PC-9 (cell line): ENCODE measurements at places on chromosomes 4 and X. TPM values are rescaled to one million over a fixed set of nuclear protein-coding genes. Genes with fewer than 3 reads are reported as not detected.

Gene CFAP99
- total RNA-seq, result 0.48 and 0.85 TPM in 2 replicates

Gene PCDH18
- 0.15 and 0.40 TPM in 2 replicates for total RNA-seq

DNA sequence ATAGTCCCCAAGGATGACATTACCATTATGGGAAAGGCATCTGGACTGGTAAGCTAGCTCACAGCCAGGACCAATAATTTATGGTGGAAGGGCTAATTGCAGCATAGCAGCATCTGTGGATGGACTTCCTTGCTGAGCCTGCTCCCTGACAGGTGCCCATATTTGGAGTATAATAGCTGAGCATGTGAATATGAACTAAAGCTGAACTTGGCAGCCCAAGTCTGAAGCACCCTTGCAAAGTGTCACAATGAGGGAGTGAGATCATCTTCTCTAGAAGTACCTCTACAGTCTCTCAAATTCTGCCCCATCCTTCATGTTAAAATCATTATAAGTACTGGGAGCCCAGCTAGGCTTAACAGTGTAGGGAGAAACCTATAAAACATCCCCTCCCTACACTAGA, 128.2 kb upstream of the INPP4B start:
- no peak overlapping the region for H3K27ac ChIP-seq
- H3K27me3 ChIP-seq, result no peaks in the 10 kb centered on the region
- DNase-seq, result no peak
- no peaks in the 10 kb centered on the region for H3K36me3 ChIP-seq
- no peaks in the 10 kb centered on the region for H3K4me1 ChIP-seq

- H3K36me3 ChIP-seq, result 0 out of 2 replicates have a peak, but pooled peaks cover 4% of the 10 kb centered on the region
- H3K4me3 ChIP-seq, result no peak overlapping the region
- peaks cover 10% of the 10 kb centered on the region; the same call in 1 of the 2 replicates for H3K4me1 ChIP-seq
- no peak overlapping the region for H3K27ac ChIP-seq
- no peaks in the 10 kb centered on the region for H3K27me3 ChIP-seq
Measured at GRCh38 chr4:147821555-147821954, 89.7 kb downstream of the ARHGAP10 start.

Gene SPANXA2
- 3.5 and 4.7 TPM in 2 replicates for total RNA-seq

Gene FGFBP1
- total RNA-seq, result 11.1 and 30.8 TPM in 2 replicates

DNA sequence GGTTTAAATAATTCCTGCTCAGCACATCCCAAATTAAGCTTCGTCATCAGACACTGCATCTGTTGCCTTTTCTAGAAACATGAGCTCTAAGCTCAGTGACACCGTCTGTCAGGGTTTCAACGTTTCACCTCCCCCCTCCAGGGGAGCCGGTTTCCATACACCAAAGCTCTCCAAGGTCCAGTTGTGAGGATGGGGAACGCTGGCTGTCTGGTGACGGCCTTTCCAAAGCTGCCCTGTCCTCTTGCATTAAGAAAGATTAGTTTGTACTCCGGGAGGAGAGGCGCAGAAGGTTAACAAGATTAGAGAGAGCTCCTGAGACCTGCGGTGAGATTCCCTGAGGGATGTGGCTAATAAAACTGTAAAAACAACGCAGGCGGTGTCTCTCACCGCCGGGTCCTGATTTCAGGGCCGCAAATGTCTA, 43.2 kb downstream of the ASMT start:
- no peak for DNase-seq
- H3K36me3 ChIP-seq, result no peaks in the 10 kb centered on the region
- no peak overlapping the region for H3K4me3 ChIP-seq
- H3K4me1 ChIP-seq, result no peaks in the 10 kb centered on the region
- H3K27me3 ChIP-seq, result peaks cover 31% of the 10 kb centered on the region

DNA sequence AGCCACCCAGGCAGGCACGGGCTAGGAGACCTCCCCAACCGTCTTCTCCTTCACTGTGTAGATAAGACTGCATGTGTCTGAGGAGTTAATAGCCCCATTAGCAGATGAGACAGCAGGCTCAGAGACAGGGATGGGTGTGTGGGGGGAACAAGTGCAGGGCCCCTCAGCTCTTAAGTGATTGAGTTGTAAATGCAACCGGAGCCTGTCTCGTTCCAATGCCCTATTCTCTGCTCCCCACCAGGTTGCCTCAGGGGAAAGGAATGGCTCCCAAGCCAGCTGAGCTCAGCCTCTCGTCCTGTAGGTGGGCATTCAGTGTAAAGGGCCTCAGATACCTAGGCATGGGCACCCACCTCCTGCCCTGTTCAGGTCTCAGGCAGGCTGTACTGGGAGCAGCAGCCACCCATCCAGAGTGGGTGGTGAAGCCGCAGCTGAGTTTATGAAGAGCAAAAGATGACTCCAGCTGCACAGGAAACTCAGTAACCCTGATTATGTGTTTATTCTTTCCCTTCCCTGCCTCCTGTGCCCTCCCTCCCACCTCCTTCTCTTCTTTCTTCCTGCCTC, 87.3 kb downstream of the PJA1 start:
- H3K4me3 ChIP-seq, result no peak overlapping the region
- no peaks in the 10 kb centered on the region for H3K36me3 ChIP-seq
- DNase-seq, result no peak
- no peaks in the 10 kb centered on the region for H3K4me1 ChIP-seq
- no peaks in the 10 kb centered on the region for H3K27me3 ChIP-seq

Gene VSIG4
- total RNA-seq, result not detected in 2 replicates

Gene SPIN2A
- 2.4 and 2.5 TPM in 2 replicates for total RNA-seq

GRCh38 chrX:47623540-47624027, 3.9 kb upstream of the SYN1 start:
- H3K4me1 ChIP-seq, result no peaks in the 10 kb centered on the region
- H3K4me3 ChIP-seq, result peak overlapping the region; percentile 35; the same call in 1 of the 2 replicates
- H3K36me3 ChIP-seq, result no peaks in the 10 kb centered on the region
- H3K27me3 ChIP-seq, result no peaks in the 10 kb centered on the region
- DNase-seq, result peak; percentile 35

DNA sequence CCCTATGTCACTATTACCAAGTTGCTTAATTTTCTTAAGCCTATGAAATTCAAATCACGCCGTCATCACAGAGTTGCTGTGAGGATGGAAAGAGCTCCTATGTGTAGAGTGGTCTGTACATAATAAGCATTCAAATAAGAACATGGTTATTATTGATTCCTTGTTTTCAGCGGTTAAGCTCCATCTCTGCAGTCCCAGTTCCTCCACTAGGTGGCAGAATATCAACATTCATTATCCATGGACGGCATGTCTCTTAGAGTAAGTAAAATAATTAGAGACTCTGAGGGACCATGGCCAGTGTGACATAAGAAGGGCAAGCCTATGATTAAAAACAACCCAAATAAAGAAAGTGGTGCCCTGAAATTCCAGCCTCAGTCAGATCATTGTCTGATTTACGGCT, 132.5 kb upstream of the NHS start:
- no peaks in the 10 kb centered on the region for H3K4me1 ChIP-seq
- no peaks in the 10 kb centered on the region for H3K36me3 ChIP-seq
- H3K27me3 ChIP-seq, result no peaks in the 10 kb centered on the region
- DNase-seq, result peak; percentile 28
- no peak overlapping the region for H3K4me3 ChIP-seq

Gene KDM6A
- total RNA-seq, result 12.2 and 20.5 TPM in 2 replicates

GRCh38 chr4:120466429-120466828, 399.8 kb upstream of the MAD2L1 start:
- no peak for DNase-seq
- H3K4me3 ChIP-seq, result no peak overlapping the region
- no peaks in the 10 kb centered on the region for H3K4me1 ChIP-seq
- H3K36me3 ChIP-seq, result no peaks in the 10 kb centered on the region
- no peaks in the 10 kb centered on the region for H3K27me3 ChIP-seq
- no peak overlapping the region for H3K27ac ChIP-seq

- DNase-seq, result no peak
- H3K4me1 ChIP-seq, result peaks cover 12% of the 10 kb centered on the region
- no peak overlapping the region for H3K27ac ChIP-seq
- H3K36me3 ChIP-seq, result no peaks in the 10 kb centered on the region
- no peak overlapping the region for H3K4me3 ChIP-seq
- no peaks in the 10 kb centered on the region for H3K27me3 ChIP-seq
Measured at GRCh38 chrX:71256856-71257255, 2.9 kb upstream of the ZMYM3 start.

DNA sequence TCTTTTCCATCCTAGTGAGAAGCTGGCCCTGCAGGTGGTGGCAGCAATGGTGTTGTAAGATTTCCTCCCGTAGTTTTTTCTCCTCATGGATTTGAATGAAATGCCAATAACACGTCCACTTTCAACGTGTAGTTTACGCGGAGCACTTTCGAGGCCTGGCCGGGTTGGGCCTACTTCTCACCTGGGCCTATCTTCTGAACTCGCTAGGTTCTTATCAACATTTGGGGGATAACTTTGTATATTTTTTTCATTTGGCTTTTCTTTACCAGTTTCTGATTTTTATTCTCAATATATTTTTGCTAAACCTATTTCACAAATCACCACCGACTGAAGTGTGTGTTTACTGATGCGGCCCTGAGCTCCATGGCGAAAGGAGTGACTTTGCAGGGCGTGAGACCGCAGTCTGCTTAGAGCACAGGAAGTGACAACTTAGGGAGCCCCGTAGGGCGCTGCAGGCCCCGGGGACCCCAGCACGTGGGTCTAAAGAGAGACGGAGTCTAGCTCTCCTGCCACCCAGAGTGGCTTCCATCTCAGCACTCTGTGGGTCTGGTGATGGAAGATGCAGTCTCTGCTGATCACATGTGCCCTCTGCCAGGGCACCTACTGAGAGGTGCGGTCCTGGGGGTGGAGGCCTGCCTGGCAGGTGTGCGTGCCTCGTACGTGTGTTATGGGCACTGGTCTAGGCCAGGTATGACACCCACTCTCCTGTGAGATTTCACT, 29.1 kb downstream of the NELFA start:
- H3K27ac ChIP-seq, result no peak overlapping the region
- 0 out of 2 replicates have a peak, but pooled peaks cover 21% of the 10 kb centered on the region for H3K36me3 ChIP-seq
- DNase-seq, result no peak

DNA sequence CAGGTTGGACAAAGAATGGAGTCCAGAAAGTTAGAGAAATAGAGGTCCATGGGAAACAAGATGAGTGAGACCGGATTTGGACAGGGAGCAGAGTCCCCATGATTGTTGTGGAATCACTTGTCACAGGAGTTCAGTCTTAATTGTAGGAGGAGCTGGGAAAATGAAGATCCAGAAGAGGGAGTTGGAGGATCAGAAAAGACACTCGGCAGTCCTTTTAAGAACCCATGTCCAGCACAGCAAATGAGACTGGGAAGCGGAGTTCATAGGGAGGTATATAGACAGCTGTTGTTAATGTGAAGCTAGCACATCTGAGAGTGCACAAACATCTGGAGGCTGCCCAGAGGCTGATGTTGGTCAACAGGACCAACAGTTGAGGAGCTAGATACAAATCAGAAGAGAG, 111.4 kb upstream of the RXFP1 start:
- no peaks in the 10 kb centered on the region for H3K36me3 ChIP-seq
- H3K4me3 ChIP-seq, result no peak overlapping the region
- H3K27me3 ChIP-seq, result no peaks in the 10 kb centered on the region

DNA sequence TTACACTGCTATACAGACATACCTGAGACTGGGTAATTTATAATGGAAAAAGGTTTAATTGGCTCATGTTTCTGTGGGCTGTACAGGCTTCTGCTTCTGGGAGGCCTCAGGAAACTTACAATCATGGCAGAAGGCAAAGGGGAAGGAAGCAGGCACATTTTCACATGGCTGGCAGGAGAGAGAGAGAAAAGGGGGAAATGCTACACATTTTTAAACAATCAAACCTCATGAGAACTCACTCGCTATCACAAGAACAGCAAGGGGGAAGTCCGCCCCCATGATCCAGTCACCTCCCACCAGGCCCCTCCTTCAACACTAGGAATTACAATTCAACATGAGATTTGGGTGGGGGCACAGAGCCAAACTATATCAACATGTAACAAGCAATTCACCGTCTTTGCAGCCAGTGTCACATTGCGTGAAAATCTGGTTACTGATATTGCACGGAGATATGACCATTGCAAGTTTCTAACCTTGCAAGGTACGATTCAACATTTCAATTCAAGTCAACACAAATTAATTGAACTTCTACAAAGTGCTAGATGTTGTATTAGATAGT, 61.7 kb upstream of the RELL1 start:
- no peaks in the 10 kb centered on the region for H3K36me3 ChIP-seq
- H3K4me1 ChIP-seq, result no peaks in the 10 kb centered on the region
- H3K27me3 ChIP-seq, result no peaks in the 10 kb centered on the region
- H3K27ac ChIP-seq, result no peak overlapping the region
- DNase-seq, result no peak

GRCh38 chr4:5750946-5751665, 40.1 kb downstream of the EVC start:
- H3K27ac ChIP-seq, result no peak overlapping the region
- H3K36me3 ChIP-seq, result no peaks in the 10 kb centered on the region
- no peak for DNase-seq
- H3K4me1 ChIP-seq, result peaks cover 10% of the 10 kb centered on the region

Gene GLA
- 72.2 and 80.5 TPM in 2 replicates for total RNA-seq

Gene AFM
- not detected in 2 replicates for total RNA-seq

- H3K4me1 ChIP-seq, result no peaks in the 10 kb centered on the region
- no peak overlapping the region for H3K4me3 ChIP-seq
- H3K27ac ChIP-seq, result no peak overlapping the region
- H3K36me3 ChIP-seq, result no peaks in the 10 kb centered on the region
Measured at GRCh38 chrX:96971812-96972211, 88.1 kb downstream of the RPA4 start.

- no peaks in the 10 kb centered on the region for H3K27me3 ChIP-seq
- H3K36me3 ChIP-seq, result no peaks in the 10 kb centered on the region
- no peak for DNase-seq
- peaks cover 43% of the 10 kb centered on the region for H3K4me1 ChIP-seq
Measured at GRCh38 chrX:9149501-9150245, 115.7 kb upstream of the FAM9B start.

Gene RGN
- 0.33 TPM in 1 of 2 replicates, not detected in the other for total RNA-seq

DNA sequence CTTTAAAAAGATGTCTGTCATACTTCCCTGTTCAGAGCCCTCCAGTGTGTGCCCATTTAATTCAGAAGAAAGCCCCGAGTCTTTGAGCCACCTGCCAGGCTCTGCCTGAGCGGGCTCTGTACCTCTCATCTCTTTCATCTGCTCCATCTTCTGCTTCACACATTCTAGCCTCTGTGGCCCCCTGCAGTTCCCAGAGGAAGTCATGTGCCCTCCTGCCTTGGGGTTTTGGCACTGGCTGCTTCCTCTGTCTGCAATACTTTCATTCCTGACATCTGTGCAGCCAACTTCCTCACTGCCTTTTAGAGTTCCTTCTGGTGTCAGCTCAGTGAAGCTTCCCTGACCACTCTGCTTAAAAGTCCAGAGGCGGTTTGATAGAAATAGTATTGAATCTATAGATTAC, 6.2 kb upstream of the STK32B start:
- no peak overlapping the region for H3K4me3 ChIP-seq
- H3K4me1 ChIP-seq, result no peaks in the 10 kb centered on the region
- H3K27me3 ChIP-seq, result peaks cover 49% of the 10 kb centered on the region
- no peaks in the 10 kb centered on the region for H3K36me3 ChIP-seq

Gene PRSS48
- total RNA-seq, result not detected in 2 replicates

- H3K27me3 ChIP-seq, result no peaks in the 10 kb centered on the region
- no peaks in the 10 kb centered on the region for H3K36me3 ChIP-seq
- 0 out of 2 replicates have a peak, but pooled peaks cover 4% of the 10 kb centered on the region for H3K4me1 ChIP-seq
Measured at GRCh38 chrX:70439016-70439415, 5.6 kb upstream of the DLG3 start.

Gene HCCS
- total RNA-seq, result 30.4 and 38.5 TPM in 2 replicates

Gene SATL1
- not detected in 2 replicates for total RNA-seq

Gene SPP1
- total RNA-seq, result 212 and 249 TPM in 2 replicates

Gene PHEX
- 2.1 and 3.5 TPM in 2 replicates for total RNA-seq

Gene DUSP21
- not detected in 2 replicates for total RNA-seq

Gene KIAA1210
- not detected in 2 replicates for total RNA-seq
